ENCODE measurements at places on chromosomes 12 and 14.

DNA sequence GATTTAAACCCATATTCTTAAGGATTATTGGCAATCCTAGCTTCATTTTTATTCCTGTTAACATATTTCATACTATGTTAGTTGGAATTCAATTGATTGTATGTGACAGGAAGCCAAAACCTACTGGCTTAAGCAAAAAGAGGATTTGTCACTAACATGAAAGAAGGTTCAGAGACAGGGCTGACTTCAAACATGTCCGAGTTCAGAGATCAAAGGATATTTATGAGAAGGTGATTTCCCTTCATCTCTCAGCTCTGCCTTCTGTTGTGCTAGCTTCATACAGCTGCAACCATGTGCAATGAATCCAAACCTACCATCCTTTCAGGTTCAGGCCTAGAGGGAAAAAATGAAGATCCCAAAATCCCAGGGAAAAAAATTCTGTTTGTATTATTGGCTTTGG lies 349.7 kb downstream of the ATP23 start:
- DNase-seq, result no peak

DNA sequence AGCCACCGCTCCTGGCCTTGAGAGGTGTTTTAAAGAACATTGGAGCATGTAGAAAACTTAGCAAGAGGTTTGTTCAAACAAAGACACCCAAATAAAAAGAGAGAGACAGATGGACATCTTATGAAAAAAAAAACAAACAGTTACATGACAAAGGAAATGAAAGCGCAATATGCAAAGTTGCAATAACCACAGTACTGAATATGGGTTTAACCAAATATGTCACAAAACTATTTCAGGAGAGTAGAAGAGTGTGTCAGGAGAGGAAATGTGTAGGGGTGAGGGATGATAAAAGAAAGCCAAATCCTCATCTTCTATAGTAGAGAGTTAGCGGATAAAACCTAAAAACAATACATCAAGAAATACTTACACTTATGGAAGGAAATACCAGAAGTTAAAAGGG lies 98.4 kb downstream of the GTF2A1 start:
- no peak for DNase-seq

DNA sequence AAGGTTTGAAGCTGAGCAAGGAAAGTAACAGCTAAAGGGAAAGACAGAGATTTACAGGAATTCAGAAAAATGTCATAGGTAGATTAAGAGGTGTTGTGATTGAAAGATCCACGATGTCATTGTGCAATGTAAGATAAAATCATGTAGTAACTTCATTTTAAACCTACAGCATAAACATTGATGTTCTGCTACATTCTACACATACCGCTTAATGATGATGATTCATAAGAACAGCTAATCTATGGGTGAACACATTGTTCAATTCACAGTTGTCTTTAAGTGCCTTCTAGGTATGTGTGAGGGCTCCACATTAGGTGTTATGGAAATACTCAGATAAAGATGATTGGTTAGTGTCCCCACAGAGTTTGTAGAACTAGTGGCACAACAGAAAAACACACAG lies 170.9 kb downstream of the GRIP1 start:
- no peak for DNase-seq

DNA sequence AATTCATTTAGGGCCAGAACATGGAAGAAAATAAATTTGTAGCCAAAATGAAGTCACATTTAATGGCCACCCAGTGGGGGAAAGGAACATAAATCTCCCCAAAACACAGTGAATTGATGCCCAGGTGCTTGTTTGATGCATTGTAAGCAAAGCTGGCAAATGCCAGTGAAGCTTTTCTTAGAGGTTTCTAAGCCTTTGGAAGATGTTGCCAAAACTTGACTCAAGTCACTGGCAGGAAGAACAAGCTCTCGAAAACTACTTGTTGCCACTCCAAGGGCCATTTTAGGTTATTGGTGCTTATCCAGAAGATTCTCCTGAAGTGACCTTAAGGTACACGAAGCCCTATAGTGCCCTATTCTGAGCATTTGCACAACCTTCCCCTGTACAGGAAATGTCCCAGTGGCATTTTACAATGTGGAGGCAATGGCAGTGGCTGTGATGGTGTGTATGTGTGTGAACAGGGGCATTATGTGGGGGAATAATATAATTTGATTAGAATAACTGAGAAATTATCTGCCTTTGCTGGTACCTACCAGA lies 89.5 kb upstream of the NOVA1 start:
- DNase-seq, result no peak

GRCh38 chr14:56744016-56744415 lies 66.3 kb downstream of the OTX2 start:
- DNase-seq, result no peak

GRCh38 chr12:94500831-94501567 lies 41.3 kb upstream of the CEP83 start:
- DNase-seq, result no peak

DNA sequence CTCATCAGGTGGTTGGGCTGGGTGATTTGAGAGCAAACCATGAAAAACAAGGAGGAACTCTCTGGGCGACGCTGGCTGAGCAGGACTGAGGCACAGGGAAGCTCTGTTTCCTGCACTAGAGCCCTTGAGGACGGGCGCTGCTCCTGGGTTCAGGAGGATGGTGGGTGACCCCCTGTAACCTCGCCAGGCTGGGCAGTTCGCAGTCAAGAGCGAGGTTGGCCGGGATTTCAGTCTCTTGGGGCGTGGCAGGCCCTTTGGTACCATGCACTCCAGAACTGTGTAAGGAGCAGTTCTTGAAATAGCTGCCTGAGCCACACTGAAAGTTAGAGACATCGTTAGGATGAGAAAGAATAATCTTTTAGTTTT lies 202.2 kb downstream of the TSPAN9 start:
- DNase-seq, result no peak

GRCh38 chr12:45878630-45879255 lies 111.6 kb downstream of the SCAF11 start:
- DNase-seq, result no peak

DNA sequence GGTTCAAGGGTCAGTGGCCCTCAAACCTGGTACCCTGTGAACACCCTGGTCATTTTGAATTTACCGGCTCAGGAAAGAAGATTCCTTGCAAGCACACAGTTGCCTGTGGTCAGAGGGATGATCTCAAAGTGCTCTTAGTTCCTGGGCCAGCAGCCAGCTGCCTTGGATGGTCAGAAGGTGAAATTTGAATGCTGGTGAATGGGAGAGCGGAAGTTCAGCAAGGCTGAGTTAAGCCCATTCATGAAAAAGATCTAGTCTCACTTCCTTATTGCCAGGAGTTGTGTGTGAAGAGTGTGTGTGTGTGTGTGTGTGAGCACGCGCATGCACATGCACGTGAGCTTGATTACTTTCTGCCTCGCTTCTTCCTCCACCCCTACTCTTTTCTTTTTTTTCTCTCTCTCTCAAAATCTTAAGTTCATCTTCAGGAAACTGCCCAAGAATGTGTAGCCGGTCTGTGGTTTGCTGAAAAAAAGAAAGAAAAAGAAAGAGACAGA lies 155.5 kb upstream of the CCND2 start:
- no peak for DNase-seq

GRCh38 chr12:51836041-51836826 lies 12.3 kb downstream of the FIGNL2 start:
- DNase-seq, result peak; percentile 61

DNA sequence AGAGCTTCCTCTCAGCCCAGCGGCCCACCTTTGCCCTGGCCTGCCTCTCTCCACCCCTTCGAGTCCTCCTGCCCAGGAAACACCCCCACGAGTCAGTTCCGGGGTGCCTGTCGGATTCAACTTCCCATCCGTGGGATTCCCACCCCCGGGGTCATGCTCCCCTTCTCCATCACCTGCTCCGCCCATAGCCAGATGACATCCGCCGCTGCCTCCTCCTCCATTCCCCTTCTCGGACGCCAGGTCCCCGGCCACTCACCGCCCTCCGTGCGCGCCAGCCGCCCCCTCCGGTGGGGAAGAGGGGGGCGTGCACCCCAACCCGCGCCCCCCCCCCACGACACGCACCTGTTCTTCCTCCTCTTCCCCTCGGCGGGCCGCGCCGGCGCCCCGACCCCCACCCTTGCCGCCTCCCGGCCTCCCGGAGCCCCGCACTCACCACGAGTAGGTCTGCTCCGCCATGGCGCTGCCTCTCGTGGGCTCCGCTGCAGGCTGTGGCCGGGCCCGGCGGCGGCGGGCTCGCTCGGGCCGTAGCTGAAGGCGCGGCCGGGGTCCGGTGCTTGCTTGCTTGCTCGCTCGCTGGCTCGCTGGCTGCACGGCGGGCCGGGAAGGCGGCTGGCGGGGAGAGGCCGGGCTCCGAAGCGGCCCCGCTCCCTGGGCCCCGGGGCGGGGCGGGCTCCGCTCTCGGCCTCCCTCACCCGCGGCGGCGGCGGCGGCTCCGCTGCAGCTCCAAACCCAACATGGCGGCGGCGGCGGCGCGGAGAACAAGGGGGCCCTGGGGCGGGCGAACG lies 554 bp downstream of the SPPL3 start:
- peak; percentile 51 for DNase-seq

DNA sequence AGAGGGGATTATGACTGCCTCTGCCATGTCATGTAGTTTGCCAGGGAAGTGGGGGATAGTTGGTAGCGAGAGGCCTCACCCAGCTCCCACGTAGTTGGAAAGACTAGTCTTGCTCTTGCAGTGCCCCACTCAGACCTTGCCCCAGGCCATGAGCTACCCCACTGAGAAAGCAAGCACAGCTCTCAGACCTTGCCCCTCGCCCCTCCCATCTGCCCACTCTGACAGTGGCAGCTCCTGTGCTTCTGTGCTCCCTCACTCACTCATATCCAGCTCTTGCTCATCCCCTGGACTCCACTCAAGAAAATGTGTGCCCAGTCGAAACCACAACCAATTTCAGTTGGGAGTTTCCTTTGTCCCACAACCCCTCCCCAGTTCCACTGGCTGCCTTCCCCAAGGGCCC lies 55.5 kb upstream of the BDKRB2 start:
- DNase-seq, result no peak

DNA sequence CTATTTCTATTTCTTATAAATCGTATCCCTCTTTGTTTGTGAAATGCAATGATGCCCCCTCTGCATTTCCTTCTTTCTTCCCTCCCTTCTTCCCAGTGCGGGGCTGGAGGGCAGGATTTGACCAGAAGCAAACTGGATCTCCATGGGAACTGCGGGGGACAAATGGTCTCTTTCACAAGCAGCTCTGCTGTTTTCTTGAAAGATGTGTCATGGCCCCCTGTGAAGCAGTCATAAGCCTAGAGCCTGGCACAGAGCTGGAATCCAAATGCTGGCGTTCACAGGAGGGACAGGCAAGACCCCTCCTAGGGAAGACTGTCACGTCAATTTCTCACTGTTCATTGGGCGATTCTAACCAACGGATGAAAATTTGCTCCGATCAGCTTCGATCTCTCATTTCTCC lies 203.5 kb upstream of the NOS1 start:
- DNase-seq, result no peak

GRCh38 chr12:70534466-70534865 lies 102.8 kb downstream of the PTPRB start:
- no peak for DNase-seq

DNA sequence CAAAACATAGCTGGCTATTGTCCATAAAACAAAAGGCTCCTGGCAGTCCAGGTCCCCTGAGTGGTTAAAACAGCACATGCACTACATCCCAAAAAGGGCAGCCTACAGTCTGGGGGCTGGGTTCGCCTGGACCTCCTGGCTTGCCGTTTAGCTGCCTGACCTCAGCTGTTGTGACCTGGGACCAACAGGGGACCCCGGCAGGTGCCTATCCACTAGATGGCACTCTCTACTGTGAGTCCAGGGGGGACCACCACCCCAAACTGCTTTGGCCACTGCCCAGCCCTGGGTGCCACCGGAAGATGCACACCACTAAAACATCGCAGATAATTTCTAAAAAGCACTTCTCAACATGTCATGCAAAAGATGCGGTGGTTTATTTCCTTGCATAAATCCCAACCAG lies 2.9 kb upstream of the RTL1 start:
- DNase-seq, result peak; percentile 43

DNA sequence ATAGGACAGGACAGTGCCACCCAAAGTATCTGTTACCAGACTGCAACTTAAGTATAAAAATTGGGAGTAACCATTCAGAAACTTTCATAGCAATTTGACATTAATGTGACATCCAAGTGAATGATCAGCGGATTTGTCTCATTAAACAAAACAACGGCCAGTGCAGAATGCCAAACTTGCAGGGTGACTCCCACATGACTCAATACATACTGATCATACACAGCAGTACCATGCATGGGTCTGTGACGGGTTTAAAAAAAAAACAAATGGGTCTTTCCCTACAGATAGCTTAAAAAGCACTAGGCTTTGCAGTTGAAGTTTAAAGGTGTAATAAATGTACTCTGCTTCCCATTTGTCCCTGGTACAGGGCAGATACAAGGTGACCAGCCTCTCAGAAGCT lies 116.6 kb downstream of the SLC35F4 start:
- no peak for DNase-seq

DNA sequence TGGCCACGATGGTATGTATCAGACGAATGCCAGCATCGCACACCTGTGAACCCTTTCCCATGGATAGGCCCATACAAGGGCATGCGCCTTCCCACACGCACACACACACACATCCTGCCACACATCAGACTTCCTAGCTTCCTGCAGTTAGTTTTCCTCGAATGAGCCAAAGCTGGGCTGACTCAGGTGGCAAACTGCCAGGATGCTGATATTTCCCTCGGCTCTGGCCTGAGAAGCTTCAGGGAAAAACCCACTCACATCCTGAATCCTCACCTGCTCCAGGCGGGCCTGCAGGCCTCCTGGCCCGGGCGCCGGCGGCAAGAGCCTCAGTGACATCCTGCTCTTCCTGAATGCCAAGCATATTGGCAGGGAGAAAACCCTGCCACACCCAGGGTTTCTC lies 22.4 kb downstream of the CALM1 start:
- no peak for DNase-seq

GRCh38 chr12:40668099-40668529 lies 24.1 kb upstream of the CNTN1 start:
- DNase-seq, result no peak

DNA sequence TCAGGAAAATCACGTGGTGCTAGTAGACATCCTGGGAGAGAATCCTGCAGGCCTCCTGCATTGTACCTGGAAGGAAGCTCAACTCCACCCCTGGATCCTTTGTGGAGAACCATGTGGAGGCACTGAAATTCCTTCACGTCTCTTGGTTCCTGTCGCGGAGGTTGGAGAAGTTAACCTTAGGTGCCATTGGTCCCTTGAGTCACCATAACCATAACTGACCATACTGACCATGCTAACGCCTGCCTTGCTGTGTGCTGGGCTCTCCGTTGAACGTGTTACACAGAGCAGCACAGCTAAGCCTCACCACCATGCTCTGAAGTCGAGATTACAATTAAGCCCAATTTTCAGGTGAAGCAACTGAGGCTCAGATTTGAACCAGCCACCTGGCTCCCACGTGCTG lies 18.6 kb downstream of the C14orf132 start:
- DNase-seq, result no peak

DNA sequence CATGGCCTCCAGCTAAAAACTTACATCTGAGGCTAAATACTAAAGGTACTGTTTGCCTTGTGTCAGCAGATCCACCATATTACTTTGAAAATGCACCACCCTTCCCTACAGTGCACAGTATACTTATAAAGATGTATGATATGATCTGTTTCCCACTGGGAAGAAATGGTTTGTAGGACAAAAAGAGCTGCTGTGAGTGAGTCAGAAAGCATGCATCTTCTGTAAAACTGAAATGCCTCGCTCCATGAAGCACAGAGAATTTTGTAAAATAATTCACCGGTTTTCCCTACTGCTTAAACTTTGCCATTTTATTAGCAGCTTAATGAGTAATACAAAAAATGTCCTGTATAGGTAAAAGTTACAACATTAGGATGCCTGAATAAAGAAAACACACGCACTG lies 68.8 kb downstream of the MDGA2 start:
- DNase-seq, result no peak

GRCh38 chr12:107657133-107657532 lies 28.5 kb upstream of the PWP1 start:
- no peak for DNase-seq

GRCh38 chr12:18906395-18906794 lies 168.5 kb downstream of the CAPZA3 start:
- DNase-seq, result no peak

Data from nephron progenitor cell (in vitro differentiated cells).